Transverse colon (tissue), 4 donors: ENCODE measurements at places on chromosomes 2 and 18.
A peak's percentile ranks its signal among the peaks of the same experiment; 100 is the strongest.

DNA sequence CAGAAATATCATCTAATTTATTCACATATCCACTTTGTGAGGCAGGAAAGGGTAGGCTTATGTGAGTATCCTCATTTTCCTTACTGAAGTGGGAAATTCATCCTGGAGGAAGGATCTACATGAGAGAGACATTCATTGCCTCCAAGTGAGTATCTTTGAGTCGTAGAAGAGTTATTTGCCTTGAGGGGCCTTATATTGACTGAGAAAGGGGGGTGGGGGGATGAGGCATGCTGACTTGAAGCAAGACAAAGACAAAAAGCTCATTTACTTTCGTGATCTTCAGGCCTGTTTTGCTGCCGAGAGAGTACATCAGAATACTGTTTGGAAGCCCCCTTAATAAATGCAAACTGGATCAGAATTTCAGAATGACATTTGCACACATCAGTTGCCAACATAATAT is 17.6 kb upstream of the NEDD4L start:
- no peak for DNase-seq
- H3K4me1 ChIP-seq: peaks cover 7% of the 10 kb centered on the region
- H3K27ac ChIP-seq: no peak overlapping the region
- H3K27me3 ChIP-seq: no peaks in the 10 kb centered on the region
- H3K36me3 ChIP-seq: no peaks in the 10 kb centered on the region
- H3K4me3 ChIP-seq: no peak overlapping the region

- no peak for DNase-seq
- no peaks in the 10 kb centered on the region for H3K27me3 ChIP-seq
- no peak overlapping the region for H3K4me3 ChIP-seq
- no peaks in the 10 kb centered on the region for H3K36me3 ChIP-seq
- H3K4me1 ChIP-seq: no peaks in the 10 kb centered on the region
- no peak overlapping the region for H3K27ac ChIP-seq
Measured at GRCh38 chr2:199101487-199101886, 356.3 kb downstream of the SATB2 start.

DNA sequence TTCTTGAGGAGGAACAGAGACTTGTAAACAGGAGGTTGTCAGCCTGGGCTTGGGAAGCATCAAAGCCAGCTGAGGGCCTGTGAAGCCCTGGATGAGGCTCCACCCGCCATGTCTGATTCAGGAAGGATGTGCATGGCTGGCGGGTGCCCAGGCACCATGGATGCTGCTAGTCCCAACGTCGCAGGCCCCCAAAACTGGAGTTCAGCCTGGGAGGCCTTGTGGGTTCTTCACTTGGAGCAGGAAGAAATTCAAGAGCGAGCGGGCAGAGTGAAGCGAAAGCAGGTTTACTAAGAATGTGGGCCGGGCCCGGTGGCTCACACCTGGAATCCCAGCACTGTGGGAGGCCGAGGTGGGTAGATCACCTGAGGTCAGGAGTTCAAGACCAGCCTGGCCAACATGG is 12.1 kb upstream of the PXDN start:
- H3K27me3 ChIP-seq: no peaks in the 10 kb centered on the region
- no peak overlapping the region for H3K4me3 ChIP-seq
- no peaks in the 10 kb centered on the region for H3K4me1 ChIP-seq
- DNase-seq: no peak

DNA sequence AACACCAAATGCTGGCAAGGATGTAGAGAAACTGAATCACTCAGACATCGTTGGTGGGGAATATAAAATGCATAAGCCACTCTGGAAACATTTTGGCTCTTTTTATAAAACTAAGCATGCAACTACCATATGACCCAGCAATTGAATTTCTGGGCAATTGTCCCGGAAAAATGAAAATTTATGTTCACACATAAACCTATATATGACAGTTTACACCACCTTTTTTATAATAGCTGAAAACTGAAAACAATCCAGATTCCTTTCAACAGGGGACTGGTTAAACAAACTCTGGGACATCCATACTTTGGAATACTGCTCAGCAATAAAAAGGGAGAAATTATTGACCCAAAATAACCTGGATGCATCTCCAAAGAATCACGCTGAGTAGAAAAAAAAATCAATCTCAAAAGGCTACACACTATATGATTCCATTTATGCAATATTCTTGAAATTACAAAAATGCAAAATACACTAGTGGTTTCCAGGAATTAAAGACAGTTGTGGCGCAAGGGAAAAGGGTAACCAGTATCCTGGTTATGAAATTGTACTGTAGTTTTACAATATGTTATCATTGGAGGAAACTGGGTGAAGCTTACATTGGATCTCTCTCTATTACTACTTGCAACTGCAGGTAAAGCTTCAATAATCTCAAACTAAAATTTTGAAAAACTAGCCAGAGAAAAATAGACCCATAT is 130.2 kb upstream of the PID1 start:
- H3K27me3 ChIP-seq: no peaks in the 10 kb centered on the region
- no peak overlapping the region for H3K4me3 ChIP-seq
- no peak for DNase-seq
- no peak overlapping the region for H3K27ac ChIP-seq

- H3K4me3 ChIP-seq: no peak overlapping the region
- H3K27me3 ChIP-seq: no peaks in the 10 kb centered on the region
- no peak overlapping the region for H3K27ac ChIP-seq
- peak; percentile 14 for DNase-seq
- H3K36me3 ChIP-seq: no peaks in the 10 kb centered on the region
Measured at GRCh38 chr2:207503234-207503633, 26.5 kb upstream of the CREB1 start.

GRCh38 chr2:235618039-235618438 is 124.2 kb downstream of the AGAP1 start:
- no peaks in the 10 kb centered on the region for H3K36me3 ChIP-seq
- no peak overlapping the region for H3K27ac ChIP-seq
- H3K4me1 ChIP-seq: no peaks in the 10 kb centered on the region
- H3K4me3 ChIP-seq: no peak overlapping the region
- DNase-seq: no peak
- no peaks in the 10 kb centered on the region for H3K27me3 ChIP-seq

DNA sequence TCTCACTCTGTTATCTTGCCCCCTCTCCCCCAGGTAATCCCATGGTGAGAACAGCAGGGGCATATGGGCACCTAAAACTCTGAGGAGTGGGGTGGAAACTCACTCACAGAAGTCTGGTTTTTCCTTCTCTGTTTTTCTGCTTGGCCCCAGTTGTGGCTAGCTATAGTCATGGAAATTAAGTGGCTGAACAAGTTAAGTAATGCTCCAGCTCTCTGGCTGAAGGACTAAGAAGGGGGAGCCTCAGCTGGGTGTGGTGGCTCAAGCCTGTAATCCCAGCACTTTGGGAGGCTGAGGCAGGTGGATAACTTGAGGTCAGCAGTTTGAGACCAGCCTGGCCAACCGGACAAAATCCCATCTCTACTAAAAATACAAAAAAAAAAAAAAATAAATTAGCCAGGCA is 261.0 kb downstream of the TPGS2 start:
- no peak overlapping the region for H3K4me3 ChIP-seq
- H3K36me3 ChIP-seq: no peaks in the 10 kb centered on the region
- H3K4me1 ChIP-seq: no peaks in the 10 kb centered on the region
- no peak overlapping the region for H3K27ac ChIP-seq
- DNase-seq: no peak

- H3K36me3 ChIP-seq: no peaks in the 10 kb centered on the region
- peaks cover 3% of the 10 kb centered on the region for H3K4me1 ChIP-seq
- no peak for DNase-seq
- H3K4me3 ChIP-seq: no peak overlapping the region
- no peaks in the 10 kb centered on the region for H3K27me3 ChIP-seq
Measured at GRCh38 chr2:116769514-116769913, 1045.0 kb upstream of the DDX18 start.

- no peaks in the 10 kb centered on the region for H3K36me3 ChIP-seq
- no peaks in the 10 kb centered on the region for H3K27me3 ChIP-seq
- no peak overlapping the region for H3K27ac ChIP-seq
- H3K4me3 ChIP-seq: no peak overlapping the region
- DNase-seq: no peak
Measured at GRCh38 chr18:79460481-79461300, 65.0 kb downstream of the NFATC1 start.
